Choroid plexus epithelial cell (primary cell): ENCODE measurements at places on chromosomes 5 and 9.

GRCh38 chr5:157538311-157538710 is 37.3 kb downstream of the ADAM19 start:
- DNase-seq: no peak

DNA sequence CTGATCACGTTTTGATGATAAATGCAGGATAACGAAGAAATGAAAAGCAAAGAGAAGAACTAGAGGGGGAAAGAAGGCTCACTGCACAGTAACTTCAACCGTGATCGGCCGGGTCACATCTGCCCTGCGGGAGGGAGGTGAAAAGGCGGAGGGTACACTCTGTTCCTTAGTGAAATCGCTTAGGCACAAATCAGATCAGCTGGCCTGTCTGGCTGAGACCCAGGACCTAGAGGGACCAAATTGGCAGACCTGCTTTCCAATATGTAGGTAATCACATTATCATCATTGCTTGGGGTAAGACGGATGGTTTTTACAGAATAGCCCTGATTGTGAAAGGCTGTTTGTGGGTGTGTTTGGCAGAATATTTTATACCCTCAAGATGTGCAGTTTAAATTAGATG is 82.2 kb downstream of the SLC28A3 start:
- DNase-seq: no peak

DNA sequence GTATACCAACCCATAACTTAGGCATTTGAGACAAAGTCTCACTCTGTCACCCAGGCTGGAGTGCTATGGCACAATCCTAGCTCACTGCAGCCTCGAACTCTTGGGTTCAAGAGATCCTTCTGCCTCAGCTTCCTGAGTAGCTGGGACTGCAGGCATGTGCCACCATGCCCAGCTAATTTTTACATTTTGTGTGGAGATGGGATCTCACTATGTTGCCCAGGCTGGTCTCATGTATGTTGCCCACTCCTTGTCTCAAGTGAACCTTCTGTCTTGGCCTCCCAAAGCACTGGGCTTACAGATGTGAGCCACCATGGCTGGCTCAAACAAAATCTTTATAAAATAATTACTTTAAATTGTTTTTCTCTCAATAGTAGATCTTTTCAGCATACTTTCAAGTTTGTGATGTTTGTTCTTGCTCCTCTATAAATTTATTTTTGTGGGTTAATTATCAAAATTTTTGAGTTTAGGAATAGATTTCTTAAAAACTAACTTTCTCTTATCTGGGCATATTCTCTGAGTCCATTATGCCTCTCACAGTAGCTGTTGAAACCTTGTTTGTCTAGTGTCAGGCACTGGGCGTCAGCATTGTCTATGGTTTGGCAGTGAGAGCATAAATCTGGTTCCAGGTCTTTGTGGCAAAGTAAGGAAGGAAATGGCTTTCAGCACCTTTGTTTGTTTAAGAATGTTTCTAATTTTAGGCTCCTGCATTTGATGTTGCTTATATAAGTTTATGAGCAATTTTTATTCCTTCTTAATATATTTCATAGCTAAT is 38.7 kb downstream of the NLN start:
- peak; percentile 88 for DNase-seq

GRCh38 chr9:121966706-121967105 is 126.4 kb downstream of the TTLL11 start:
- no peak for DNase-seq
